ENCODE measurements at places on chromosomes 1 and 21. TPM values are rescaled to one million over a fixed set of nuclear protein-coding genes. Genes with fewer than 3 reads are reported as not detected.

DNA sequence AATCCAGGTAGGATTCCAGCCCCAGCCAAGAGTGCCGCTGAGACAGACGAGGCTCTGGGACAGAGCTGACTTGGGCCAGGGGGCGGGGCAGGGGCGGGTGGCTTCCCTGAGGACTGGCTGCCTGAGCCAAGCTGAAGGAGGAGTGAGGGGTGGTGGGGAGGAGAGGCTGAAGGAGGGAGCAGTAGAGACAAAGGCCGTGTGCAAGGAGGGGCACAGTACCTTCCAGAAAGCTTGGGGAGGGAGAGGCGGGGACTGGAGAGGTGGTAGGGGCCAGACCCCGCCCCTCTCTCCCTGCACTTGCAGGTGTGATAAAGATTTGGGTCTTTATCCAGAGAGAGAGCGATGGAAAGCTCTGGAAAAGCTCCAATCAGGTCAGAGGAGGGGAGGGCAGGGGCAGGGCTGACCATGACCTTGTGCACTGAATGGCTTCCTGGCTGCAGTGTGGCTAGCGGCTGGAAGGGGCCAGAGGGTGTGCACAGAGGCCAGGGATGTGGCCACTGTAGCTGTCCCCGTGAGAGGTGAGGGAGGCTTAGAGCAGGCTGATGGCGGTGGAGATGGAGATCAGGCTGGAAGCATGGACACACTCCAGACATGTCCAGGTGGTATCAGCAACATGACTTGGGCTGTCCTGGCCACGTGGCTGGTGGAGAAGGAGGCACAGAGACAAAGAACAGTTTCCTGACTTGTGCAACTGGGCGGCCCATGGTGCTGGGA, 6.7 kb upstream of the EPHA8 start:
- no peak for DNase-seq

DNA sequence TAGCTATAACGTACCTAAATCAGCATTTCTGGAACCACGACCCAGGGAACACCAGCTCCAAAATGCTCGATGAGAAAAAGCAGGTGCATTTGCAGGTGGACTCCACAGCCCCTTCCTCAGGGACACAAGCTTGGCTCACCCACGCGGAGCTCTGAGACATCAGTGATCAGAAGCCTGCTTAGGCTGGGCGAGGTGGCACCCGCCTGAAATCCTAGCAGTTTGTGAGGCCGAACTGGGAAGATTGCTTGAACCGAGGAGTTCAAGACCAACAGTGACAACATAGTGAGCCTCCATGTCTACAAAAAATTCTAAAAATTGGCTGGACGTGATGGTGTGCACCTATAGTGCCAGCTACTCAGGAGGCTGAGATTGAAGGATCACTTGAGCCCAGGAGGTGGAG, 2.5 kb upstream of the TSPEAR start:
- no peak for DNase-seq

DNA sequence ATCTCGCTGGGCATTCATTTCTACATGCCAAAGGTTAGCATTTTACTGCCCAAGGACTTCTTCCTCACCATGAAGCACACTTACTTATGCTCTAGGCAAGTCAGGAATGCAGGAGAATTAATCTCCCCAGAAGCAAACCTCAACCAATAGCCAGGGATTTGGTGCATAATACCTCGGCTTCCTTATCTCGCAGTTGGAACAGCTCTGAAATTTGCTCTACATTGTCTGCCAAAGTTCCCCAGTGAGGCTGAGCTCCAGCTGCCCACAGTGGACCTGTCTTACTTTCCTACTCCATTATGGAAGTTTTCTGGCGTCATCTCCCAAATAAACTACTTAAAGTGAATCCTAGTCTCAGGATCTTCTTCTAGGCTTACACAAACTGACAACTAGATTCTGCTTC, 57.6 kb upstream of the PPM1J start:
- no peak for DNase-seq

GRCh38 chr1:159890390-159890789, 9.6 kb downstream of the CFAP45 start:
- DNase-seq = no peak

The OR6K3 gene
- not detected for polyA plus RNA-seq

GRCh38 chr1:4298361-4299083, 355.9 kb upstream of the AJAP1 start:
- no peak for DNase-seq

DNA sequence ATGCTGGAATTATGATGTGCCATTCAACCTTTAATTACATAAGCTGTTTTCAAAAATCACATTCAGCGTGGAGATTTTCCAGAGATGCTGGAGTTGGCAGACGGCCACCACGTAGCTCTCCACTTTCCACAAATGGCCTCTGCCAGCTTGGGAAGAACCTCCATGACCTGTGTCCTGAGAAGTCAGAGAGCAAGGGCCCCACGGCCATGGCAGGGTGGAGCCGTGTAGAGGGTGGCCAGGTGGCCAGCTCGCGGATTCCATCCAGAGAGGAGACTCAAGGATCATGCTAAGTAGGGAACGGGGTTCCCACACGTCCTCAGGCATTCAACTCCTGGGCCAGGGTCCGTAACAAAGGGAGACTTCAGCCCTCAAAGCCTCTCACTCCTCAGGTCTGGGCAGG, 1.3 kb upstream of the GALE start:
- no peak for DNase-seq

The ITLN2 gene
- 1.9 TPM for polyA plus RNA-seq

DNA sequence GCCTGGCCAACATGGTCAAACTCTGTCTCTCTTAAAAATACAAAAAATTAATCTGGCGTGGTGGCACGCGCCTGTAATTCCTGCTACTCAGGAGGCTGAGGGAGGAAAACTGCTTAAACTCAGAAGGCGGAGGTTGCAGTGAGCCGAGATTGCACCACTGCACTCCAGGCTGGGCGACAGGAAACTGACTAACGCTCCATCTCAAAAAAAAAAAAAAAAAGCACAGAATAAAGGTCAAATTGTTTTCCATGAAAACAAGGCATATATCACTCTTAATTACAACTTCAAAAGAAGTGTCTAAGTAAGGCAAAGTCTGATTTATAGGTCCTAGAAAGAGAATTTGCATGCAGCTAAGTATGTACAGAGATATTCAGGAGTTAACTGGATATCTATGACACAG, 25.6 kb downstream of the EYA3 start:
- DNase-seq = no peak

The SPRR1A gene
- not detected for polyA plus RNA-seq

DNA sequence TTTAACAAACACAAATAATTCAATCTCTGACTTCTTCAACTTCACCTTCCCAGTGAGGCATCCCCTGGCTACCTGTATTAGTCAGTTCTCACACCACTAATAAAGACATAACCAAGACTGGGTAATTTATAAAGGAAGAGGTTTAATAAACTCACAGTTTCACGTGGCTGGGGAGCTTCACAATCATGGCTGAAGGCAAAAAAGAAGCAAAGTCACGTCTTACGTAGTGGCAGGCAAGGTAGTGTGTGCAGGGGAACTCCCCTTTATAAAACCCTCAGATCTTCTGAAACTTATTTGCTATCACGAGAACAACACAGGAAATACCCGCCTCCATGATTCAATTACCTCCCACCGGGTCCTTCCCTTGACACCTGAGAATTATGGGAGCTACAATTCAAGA, 478.5 kb downstream of the ADGRL2 start:
- no peak for DNase-seq

The CCDC27 gene
- polyA plus RNA-seq = 0.03 TPM

The LCE3D gene
- polyA plus RNA-seq = not detected

The HTR1D gene
- 0.46 TPM for polyA plus RNA-seq

Measured in large intestine (tissue), 12 donors.